Stimulated activated effector memory CD8-positive, alpha-beta T cell treated with anti-CD3 and anti-CD28 coated beads, Interleukin-12 subunit alpha, Interleukin-12 subunit beta, amount 100 ng/mL, for 72 hours (primary cell): ENCODE measurements at places on chromosomes 12 and 14.

DNA sequence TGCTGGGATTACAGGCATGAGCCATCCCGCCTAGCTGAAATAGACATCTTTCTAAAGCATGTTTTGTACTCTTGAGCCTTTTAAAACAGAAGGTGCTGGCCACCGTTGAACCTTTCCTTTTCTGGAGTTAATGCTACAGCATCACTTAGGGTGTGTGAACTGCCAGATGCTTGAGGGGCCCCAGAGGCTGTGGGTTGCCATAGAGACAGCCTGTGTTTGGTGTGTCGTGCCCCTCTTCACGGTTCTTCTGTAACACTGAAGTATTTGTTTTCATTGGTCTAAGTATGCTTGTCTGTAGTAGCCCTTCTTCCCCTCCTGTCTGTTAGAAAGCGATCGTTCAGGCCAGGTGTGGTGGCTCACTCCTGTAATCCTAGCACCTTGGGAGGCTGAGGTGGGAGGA, 30.8 kb downstream of the PLEKHG3 start:
- no peak for DNase-seq

DNA sequence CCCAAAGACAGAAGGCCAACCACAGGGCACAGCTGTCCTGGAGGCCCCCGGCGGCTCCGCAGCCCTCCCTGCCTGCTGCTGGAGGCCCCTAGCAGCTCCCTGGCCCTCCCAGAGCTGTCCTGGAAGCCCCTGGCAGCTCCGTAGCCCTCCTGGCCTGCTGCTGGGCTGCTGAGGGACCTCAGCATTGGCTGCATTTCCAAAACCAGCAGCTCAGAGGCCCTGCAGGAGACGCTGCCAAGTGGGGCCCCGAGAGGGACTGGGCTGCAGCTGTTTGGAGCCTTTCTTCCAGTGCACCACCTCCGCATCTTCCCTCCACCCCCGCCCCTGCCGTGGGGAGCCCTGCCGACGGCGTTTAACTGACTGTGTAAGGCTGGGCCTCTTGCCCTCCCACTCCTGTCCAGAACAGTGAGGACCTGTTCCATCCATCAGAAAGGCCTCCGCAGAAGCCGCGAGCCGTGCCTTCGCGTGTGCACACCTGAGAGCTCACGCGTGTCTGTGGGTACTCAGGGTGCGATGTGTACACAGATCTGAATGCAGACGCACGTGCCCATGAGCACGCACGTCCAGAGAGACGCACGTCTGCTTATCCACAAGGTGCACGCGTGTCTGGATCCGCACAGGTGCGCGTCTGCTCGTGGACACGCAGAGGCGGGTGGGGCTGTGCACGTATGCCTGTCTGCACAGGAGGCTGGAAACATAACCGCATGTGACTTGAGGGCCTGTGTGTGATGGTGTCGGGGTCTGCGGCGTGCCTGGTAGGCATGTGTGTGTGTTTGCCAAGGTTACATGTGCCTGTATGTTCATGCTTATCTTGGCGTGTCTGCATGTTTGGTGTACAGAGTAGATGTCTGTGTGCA, 57.0 kb upstream of the FBRSL1 start:
- DNase-seq = no peak

DNA sequence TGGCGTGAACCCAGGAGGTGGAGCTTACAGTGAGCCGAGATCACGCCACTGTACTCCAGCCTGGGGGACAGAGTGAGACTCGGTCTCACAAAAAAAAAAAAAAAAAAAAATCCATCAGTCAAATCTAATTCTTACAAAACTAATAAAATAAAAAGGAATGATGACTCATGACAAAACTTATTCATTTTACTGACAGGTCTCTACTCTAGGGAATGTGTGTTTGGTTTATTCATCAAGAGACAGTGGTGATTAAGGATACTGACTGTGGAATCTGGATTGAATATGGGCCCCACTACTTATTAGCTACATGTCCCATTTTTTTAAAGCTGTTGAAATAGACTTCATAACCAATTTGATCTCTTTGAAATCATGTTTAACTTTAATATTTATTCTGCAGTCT, 29.3 kb upstream of the GAS2L3 start:
- DNase-seq = no peak

DNA sequence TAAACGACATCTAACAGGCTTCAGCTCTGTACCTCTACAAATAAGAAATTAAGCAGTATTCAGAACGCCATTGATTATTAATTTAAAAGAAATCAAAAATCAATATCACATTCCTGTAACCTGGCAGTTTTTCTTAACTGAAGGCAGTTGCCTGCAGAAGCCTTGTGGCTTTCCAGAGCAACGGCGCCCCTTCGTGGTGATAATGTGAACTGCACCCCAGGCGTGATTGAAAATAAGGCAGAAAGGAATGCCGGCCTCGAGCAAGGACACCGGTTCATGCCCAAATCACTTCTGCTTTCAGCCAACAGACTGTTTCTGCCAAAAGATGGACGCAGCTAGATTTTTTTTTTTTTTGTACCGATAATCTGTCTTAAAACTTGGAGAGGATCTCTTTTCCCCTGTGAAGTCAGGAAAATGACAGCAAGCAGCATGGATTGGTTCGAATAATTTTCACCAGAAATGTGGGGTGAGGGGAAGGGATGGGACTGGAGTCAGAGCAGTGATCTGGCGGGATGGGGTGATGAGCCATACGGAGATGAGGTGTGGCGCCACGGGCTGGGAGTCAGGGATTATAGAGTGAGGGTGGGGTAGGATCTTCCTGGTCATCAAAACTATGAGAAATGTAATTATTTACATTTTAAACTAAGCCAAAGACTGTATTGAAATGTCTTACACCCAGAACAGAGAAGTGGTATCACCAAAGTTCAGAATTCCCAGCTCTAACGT, 473.0 kb downstream of the DPF3 start:
- peak; percentile 93 for DNase-seq

- no peak for DNase-seq
Observed at GRCh38 chr12:94768398-94769046, 118.2 kb upstream of the TMCC3 start.

GRCh38 chr14:104140463-104141331, 2.3 kb downstream of the KIF26A start:
- DNase-seq = no peak

DNA sequence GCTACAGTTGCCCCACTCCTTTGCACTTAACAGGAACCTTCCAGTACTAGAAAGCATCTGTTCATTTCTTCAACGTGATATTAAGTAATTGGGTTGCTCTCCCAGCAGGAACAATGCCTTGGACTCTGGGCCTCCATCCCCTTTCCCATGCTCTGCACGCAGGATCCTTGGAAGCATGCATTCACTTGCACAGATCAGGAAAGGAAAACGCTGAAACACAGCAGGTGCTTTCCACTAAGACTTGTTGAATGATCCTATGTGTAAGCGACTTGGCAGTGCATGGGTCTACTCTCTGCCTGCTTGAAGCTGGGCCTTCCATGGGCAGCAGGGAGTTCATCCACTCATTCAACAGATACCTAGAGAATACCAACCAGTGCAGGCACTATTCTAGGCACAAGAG, 2.3 kb downstream of the LTBP2 start:
- no peak for DNase-seq

- DNase-seq = peak; percentile 59
Observed at GRCh38 chr14:34059925-34060650, 109.2 kb upstream of the EGLN3 start.

- no peak for DNase-seq
Observed at GRCh38 chr14:97572583-97573458, 775.6 kb downstream of the VRK1 start.

DNA sequence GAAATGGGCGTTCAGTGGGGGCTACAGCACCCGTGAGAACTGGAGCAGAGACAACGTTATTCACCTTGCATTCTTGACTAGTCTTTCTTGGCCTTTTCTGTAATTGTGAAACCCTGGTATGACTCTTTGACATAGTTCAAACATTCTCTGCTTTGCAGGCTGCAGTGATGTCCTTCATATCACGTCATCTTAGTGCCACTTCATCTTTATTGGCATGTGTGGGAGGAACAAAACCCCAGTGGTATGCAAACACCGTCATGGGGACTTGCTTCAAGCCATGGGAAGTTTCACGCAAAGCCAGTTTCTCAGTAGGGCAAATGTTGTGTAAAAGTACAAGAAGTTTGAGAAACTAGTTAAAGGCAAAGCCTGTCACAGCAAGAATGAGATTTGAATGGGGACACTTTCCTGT, 20.2 kb upstream of the DUSP16 start:
- DNase-seq = peak; percentile 80

GRCh38 chr14:96586056-96586455, 83.9 kb downstream of the PAPOLA start:
- DNase-seq = no peak

DNA sequence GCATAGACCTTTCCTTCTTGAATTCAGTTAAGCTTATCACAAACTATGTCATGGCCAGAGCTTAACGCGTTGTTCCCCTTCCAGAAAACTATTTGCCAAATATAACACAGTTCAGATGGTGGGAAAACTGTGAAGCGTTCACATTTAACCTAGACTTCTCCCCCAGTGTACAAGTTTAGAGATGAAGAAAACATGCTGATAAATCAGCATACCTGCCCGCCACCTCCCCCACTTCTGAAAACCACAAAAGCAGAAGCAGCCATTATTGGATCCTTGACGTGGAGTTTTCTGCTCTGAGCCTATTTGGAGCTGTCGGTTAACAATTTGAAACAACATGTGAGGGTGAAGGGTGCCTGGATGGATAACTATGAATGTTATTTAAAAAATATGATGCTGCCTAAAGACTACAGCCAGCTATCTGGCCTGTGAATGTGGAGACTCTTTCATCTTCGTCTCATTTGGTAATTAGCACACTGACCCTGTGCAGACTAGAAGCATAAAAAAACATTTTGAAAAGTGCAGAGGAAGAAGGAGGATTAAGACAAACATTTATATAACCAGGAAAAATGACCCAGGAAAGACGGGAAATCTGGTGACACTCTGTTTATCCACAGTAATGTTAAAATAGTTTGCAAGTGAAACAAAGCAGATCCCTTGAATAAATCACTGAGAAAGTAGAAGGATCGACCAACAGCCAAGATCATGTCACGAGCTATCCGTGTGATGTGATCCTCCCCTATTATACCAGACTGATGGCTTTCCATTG, 408.2 kb downstream of the AEBP2 start:
- no peak for DNase-seq

DNA sequence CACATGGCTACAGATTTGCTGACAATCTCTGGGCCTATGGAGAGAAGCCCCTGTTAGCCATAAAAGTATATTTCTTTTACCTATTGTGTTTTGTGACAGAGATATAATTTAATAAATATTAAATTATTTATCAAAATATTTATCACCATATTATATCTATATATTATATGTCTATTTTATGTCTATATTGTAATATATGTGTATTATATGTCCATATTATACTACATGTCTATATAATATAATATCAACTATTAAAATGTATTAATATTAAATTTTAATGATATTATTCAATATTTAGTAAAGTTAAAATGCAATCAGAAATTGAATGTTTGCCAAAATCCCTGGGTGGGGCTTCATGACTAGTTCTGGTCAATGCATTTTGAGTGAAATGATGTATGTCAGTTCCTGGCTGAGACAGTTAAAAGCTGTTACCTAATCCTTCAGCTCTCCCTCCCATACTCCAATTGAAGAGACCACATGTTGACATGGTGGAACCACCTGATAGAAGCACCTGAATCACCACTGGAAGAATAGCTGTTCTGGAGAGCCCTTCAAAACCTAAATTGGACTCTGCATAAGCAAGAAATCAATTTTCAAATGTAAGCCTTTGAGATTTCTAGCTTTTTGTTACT, 357.3 kb upstream of the DDHD1 start:
- no peak for DNase-seq

- DNase-seq = no peak
Observed at GRCh38 chr14:32010604-32011125, 66.4 kb upstream of the ARHGAP5 start.

DNA sequence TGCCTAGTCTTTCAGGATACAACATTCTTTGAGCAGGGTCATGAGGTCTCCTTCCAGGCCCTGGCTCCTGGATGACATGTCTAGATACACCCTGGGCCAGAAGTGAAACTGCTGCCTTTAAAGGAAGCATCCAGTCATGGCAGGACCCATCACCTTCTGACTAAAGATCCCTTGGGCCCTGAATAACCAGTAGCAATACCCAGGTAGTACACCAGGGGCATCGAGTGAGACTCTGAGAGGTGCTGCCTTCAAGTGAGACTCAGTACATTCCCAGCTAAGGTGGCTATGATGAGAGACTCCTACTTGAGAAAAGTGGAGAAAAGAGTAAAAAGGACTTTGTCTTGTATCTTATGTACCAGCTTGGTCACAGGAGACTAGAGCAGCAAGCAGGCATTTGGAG, 23.5 kb downstream of the OR6C68 start:
- no peak for DNase-seq

- no peak for DNase-seq
Observed at GRCh38 chr12:19220205-19220604, 90.7 kb downstream of the PLEKHA5 start.

GRCh38 chr12:91937009-91937408, 208.6 kb downstream of the BTG1 start:
- DNase-seq = no peak

DNA sequence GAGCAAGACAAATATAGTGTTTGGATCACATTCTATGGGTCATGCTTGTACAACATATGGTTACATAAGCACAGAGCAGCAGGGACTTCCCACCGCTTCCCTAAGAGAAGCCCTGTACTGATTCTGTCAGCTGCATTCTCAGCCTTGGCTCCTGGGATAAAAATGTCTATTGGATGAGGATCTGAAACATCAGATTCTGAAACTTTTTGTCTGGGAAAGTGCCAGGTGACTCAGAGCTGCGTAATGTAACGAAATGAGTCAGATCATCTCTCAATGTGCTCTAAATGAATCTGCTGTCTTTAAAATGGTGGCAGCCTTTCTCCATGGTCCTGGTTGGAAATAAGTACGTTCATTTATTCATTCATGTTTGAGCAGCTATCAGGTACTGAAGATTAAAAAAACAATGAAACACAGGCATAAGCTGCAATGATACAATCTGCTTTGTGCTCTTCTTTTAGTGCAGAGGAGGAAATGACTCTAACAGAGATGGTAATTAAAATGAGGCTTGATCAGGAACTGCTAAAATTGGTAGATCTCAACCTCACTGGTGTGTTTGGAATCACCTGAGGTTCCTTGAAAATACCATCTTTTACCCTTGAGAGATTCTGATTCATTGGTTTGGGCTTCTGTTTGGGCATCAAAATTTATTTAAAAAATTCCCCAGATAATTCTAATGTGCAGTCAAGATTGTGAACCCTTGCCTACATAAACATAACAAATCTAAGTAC, 99.1 kb upstream of the NAP1L1 start:
- peak; percentile 75 for DNase-seq

DNA sequence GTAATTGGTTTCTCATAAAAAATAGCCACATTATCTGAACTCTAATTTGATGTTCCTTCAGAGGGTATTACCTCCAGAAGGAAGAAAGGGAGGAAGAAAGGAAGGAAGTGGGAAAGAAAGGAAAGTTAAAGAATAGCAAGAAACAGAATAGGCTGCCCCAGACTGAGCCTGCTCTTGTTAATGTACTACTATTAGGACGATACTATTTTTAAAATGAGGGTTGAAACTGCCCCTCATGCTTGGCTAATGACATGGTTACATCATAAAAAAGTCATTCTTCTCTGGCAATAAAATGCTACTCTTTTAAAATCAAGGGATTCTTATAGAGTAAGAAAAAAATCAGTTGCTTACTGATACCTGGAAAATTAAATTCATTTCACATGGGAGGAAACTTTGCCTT, 253.0 kb downstream of the KTN1 start:
- no peak for DNase-seq
